ENCODE measurements at places on chromosomes 16 and 17.

- DNase-seq: no peak
These were observed 1.6 kb downstream of the FLOT2 start for GRCh38 chr17:28895794-28896447.

- DNase-seq: no peak
These were observed 220.1 kb downstream of the FOXL1 start for GRCh38 chr16:86798247-86799041.

GRCh38 chr17:71423871-71424546 lies 696.8 kb upstream of the SOX9 start:
- DNase-seq: no peak

DNA sequence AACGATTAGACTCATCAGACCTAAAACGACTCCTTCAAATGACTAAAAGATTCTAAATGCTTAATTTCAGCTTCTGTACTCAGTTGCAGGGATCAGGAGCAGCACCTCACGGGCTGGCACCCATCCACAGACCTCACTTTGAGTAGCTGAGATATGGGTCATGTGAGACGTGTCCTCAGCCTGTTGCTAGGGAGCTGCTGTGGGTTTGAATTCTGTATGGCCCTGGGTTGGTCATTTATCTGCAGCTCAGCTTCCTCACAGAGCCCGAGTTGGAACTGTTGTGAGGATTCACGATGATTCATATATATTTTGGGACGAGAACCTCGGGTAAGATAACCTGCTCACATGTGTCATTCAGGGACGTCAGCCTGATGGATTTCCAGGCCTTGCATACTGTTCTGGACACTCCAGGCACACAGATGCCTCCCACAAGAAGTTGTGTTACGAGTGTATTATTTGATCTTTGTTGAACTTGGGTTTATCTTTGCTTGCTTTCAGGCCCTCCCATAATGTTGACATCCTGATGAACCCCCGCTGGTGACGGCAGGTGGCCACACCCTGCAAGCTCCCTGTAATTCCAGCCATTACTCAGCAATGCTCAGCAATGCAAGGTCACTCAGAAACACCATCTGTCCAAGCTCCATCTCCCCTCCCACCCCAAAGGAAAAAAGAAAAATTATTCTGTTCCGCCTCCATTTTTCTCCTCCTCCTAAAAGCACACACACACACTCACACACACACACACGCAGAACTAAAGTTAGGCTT lies 137.6 kb downstream of the RBFOX3 start:
- DNase-seq: no peak

- no peak for DNase-seq
These were observed 36.7 kb downstream of the SALL1 start for GRCh38 chr16:51114382-51114781.

GRCh38 chr17:35523296-35523695 lies 14.2 kb downstream of the SLFN12L start:
- no peak for DNase-seq

- peak; percentile 16 for DNase-seq
These were observed 259.0 kb downstream of the IRX3 start for GRCh38 chr16:54027558-54027957.

DNA sequence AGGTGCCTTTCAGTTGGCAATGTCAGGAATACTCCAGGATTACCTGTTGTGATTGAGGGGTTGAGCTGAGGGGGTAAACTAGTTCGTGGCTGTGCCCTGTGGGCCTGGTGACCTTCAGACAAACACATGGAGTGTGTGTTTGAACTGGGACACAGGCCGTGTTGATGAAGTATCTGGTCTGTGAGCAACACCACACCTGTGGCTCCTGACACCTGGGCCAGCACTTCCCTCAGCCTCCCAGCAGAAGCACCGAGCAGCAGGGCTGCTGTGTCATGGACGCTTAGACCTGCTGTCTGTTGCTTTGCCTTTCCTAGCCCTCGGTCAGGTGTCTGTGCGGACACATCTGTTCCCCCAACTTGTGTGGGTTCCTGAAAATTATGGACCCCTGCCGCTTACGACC lies 82.9 kb downstream of the KSR1 start:
- no peak for DNase-seq

DNA sequence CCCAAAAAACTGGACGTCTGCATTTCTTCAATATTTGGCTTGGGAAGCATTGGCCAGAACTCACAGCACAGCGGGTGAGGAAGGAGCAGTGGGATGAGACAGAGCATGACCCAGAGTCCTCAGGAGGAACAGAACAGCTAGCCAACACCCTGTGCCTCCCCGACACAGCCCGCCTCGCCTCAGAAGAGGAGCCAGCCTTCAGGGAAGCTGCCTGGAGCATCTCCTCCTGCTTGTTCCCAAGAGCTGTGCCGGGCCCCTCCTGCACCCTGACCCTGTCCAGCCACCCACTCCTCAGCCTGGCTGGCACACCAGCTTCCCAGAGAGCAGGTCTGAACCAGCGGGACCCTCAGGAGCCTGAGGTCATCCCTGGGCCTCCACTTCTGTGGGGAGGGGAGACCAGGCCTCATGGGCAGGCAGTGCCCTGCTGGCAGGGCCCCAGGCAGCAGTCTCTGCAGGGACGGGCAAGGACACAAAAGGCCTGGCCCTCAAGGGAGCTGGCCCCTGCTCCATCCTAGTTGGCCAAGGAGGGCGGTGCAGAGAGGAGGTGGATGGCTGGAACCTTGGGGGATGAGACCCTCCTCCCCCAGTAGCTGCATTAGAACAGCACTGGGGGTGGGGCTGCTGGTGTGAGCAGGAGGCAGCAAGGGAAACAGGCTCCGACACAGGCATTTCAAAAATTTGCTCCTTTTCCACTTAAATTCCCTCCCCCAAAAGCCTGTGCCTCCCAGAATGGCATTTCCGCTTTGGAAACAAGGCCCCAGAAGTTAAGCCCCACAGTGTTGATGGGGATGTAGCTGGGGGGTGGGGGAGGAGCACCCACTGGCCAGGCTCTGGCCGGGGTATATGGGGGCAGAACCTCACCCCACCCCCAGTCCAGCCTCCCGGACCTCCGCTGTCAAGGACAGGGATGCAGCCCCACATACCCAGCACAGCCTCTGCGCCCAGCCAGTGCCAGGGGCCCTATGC lies 1.8 kb upstream of the BCAR1 start:
- DNase-seq: peak; percentile 72

DNA sequence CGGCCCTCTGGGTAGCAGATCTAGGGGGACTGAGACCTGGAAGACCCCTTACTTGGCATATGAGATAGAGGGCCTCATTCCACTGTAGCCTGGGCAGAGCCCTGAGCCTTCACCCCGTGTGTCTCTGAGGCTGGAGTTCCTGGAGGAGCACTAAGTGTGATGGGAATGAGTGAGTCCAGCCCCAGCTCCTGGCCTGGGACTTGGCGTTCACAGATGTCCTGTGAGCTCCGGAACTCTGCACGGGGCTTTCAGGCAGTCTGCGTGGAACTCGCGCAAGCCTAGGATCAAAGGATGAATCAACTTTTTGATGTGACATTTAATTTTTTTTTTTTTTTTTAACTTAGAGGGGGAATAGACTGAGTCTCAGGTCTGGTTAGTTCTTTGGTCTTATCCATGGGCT lies 1.8 kb downstream of the NKD1 start:
- DNase-seq: no peak

GRCh38 chr16:87874639-87875427 lies 5.5 kb upstream of the SLC7A5 start:
- DNase-seq: no peak

DNA sequence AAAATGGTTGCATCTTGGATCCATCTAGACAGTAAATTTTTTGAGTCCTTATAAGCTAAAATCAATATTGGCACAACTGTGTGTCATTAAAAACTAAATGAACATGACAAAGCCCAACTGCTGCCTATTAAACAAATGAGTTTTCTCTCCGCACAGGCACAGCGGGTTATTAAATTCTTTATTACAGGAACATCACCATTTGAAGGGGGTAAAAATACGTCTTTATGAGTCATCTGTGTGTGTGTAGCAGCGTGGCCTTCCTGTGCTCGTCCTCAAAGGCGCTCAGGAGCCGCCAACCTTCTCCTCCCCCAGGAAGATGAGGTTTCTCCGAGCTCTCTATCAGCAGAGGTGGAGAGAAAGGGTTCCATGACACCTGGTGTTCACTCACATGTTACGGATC lies 62.6 kb upstream of the SDK2 start:
- no peak for DNase-seq

DNA sequence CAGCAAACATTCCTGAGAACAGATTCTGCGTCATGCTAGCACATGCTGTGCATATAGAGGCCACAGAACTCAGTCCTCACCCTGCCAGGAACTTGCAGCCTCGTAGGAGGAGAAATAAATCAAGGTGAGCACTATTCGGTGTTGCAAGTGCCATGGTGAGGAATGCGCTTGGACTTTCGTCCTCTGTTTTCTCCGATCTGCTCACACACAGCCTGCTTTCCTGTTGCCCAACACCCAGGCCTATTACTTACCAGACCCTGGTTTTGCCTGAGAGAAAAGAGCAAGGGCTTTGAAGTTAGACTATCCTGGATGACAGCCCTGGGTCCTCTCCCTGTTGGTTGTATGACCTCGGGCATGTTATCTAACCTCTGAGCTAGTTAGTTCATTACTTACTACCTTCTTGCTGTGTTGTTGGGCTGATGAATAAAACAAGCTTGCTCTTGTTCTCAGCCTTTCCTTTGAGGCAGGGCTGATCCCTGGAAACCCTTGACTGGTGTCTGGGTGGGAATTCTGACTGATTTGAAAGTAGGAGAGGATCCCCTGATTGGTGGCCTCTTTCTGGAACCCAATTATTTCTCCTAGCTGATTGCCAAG lies 2.9 kb downstream of the ACSF2 start:
- no peak for DNase-seq

- no peak for DNase-seq
These were observed 7.6 kb upstream of the PGAP6 start for GRCh38 chr16:389352-389751.

DNA sequence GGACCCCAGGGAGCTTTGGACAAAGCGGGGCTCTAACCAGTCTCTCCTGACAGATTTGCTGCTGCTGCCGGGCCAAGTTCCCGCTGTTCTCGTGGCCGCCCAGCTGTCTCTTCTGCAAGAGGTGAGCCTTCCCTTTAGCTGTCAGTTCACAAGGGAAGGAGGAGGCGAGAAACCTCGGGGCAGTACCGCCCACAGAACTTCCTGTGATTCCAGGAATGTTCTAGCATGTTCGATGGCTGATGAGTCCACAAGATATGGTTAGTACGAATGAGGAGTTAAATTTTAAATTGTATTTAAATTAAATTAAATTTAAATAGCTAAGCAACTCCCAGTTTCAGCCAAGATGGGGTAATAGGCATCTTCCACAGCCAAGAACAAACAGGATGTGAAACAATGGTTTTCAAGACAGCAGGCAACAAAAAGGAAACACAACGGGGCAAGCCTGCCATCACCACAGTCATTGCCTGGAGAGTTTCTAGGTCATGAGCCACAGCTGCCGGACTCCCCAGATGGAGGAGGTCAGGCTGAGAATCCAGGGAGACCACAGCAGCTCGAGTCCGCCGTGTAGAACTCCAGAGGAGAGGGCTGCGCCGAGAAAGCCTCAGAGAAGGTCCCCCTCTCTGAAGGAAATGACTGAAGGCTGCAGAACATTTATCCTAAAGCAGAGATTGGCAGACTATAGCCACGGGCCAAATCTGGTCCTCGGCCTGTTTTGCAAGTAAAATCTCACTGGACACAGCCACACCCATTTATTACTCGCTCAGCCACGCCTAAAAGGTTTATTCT lies 9.5 kb upstream of the TCF25 start:
- DNase-seq: no peak

GRCh38 chr17:62791767-62792446 lies 16.2 kb downstream of the MARCHF10 start:
- DNase-seq: peak; percentile 99

DNA sequence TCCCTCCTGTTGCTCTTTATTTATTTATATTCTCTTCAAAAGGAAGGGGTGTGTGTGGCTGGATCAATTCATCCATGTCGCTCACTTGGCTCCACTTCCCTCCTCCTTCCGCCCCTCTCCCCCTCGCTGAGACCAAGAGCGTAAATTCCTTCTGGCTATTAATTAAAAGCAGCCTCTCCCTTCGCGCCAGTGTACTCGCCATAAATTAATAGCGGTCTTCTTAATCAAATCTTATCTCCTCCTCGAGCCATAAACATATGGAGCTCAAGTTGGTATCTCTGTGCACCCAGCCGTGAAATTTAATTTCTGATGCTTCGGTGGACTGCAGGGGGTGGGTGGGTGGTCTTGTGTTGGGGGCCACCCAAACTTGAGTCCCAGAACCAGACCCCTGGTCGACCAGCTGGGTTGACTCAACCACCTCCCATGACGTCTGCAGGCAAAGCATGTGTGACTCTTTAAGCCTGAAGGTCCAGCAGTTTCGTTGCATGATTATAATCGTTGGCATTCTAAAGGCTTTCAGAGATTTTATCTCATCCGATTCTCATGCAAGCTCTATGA lies 57.9 kb downstream of the SDK2 start:
- no peak for DNase-seq

DNA sequence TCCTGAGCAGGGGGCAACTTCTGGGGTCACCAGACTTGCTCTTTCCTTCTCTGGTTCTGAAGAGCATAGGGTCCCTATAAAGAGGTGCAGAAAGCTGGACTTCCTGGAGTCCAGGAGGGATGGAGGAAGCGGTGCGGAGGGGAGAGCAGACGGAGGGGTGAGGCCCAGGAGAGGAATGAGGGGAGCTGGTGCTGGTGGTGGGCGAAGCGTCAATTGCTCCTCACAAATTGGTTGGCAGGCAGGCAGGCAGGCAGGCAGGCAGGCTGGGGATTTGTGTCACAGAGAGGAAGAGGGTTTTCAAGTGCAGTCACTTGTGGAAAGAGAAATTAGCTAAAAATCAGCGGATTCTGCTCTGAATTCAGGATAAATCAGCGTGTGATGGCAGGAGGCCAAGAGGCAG lies 133.7 kb upstream of the CDC42EP4 start:
- no peak for DNase-seq

GRCh38 chr16:17313793-17314547 lies 156.8 kb downstream of the XYLT1 start:
- DNase-seq: no peak

DNA sequence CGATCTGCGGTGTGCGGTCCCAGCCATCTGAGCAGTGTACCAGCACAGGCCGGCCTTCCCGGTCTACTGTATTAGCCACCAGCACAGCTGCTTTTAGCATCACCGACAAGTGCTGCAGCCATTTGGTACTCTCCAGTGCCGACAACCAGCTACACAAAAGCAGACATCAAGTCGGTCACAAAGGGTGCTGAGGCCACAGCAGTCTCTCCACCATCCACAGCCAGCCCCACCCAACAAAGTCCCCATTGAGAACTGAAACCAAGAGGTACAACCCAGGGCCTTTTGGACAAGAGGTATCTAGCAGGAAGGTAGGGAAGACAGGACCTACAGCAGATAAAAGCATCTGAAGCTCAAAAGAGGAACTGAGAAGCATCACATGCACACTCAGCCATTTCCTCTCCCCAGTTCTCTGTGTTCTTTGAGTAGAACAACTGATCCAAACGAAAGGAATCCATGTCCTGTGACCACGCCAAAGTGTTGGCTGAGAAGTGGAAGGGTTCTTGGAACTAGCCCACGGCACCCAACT lies 9.5 kb downstream of the MTMR4 start:
- no peak for DNase-seq

DNA sequence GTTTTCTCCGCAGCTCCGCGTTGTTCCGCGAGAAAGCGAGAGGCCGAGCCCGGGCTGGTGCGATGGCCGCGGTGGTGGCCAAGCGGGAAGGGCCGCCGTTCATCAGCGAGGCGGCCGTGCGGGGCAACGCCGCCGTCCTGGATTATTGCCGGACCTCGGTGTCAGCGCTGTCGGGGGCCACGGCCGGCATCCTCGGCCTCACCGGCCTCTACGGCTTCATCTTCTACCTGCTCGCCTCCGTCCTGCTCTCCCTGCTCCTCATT lies 404 bp downstream of the EMC6 start:
- no peak for DNase-seq

Data from fibroblast of gingiva (primary cell).